Muscle of arm (tissue), 14 donors: ENCODE measurements at places on chromosomes 12 and 14. TPM values are rescaled to one million over a fixed set of nuclear protein-coding genes. Genes with fewer than 3 reads are reported as not detected.

- no peak for DNase-seq
Measured at GRCh38 chr12:32070370-32070769, 36.3 kb upstream of the BICD1 start.

GRCh38 chr14:36773558-36773957, 111.9 kb downstream of the PAX9 start:
- DNase-seq: no peak

DNA sequence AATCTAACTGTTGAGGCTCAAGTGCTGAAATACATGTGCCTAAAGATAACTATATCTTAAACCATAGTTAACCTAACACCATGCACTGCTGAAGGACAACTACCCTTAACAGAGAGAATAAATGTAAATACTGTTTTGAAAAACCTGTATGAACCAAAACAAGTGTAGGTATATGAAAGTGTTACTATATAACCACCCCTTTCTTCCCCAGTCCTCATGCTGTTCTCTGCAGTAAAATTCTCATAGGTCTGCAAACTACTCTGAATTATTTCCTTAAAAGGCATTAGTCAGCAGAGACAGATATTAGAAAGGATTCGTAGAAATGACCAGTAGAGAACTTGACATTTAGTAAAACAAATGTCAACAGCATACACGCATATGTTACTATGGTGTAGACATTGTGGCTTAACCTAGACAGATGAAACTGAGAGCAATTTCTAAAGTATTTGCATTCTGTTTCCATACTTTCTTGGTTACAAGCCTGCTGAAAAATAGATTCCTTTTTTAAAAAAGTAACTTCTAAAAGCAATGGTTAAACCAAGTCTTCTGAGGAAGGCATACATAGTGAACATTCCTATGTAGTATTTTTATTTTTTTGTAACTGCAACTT, 13.9 kb downstream of the CSRP2 start:
- DNase-seq: no peak

DNA sequence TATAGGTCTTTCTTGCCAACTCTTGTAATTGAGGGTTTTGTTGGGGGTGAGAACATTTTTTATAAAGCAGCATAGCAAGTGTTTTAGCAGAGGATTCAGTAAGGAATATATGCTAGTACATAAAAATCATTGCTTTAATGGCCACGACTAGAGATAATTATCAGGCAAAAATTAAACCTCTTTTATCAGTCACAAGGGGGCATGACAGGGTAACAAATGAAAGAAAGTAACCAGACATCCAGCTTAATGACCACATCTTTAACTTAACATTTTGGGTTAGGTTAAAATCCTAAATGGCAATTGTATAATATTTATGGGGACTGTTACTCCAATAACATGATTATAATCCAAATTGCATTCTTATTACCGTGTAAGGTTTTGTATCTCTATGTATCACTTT, 119.6 kb downstream of the LRRIQ1 start:
- no peak for DNase-seq

- DNase-seq: no peak
Measured at GRCh38 chr14:94724993-94725392, 44.9 kb downstream of the GSC start.

GRCh38 chr14:21047378-21047781, 5.2 kb downstream of the RNASE7 start:
- no peak for DNase-seq

DNA sequence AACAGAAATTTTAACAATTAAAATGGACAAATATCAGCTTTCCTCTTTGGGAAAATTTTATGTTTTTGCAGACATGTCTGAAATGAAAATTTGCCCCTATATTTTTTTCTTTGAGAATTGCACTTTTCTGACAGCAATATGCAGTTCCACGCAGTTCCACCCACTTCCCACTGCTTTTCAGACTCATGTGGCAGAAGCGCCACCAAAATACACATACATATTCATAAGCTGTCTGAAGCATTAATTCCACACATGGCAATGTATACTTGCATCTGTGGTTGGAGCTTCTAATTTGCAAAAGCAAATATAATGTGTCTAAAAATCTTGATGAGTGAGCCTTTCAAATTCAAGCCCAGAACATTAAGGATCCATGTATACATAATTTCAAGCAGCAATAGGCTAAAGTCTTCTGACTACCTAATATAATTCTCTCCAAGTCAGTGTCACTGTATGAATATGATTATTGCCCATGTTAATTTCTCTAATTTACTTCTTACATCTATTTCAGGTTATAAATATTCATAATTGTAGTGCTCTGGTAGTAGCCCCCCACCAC, 129.5 kb downstream of the PRKD1 start:
- no peak for DNase-seq

GRCh38 chr14:72418806-72419205, 475.1 kb downstream of the DPF3 start:
- no peak for DNase-seq

GRCh38 chr12:4275870-4276301, 2.3 kb downstream of the CCND2 start:
- DNase-seq: peak; percentile 34

GRCh38 chr14:53356361-53357150, 203.4 kb upstream of the DDHD1 start:
- no peak for DNase-seq

DNA sequence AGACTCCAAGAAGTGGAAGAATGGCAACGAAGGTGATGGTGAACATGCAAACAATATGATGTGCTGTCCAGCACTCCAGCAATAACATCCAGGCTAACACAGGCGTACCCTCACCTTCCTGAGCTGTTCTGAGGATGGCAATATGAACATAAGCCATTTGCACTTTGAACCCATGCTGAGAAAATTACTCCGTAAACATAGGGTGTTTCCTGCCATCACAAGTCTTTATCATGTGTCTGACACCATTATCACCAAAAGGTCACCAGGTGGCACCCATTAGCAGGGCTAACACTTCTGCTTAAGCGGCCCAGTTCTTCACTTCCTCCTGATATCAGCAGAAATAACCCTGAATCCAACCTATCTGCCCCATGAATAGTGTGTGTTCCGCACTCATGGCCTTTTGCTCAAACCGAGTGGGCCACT, 482.8 kb downstream of the MED13L start:
- DNase-seq: no peak

GRCh38 chr14:28779456-28779855, 12.9 kb downstream of the FOXG1 start:
- DNase-seq: no peak

DNA sequence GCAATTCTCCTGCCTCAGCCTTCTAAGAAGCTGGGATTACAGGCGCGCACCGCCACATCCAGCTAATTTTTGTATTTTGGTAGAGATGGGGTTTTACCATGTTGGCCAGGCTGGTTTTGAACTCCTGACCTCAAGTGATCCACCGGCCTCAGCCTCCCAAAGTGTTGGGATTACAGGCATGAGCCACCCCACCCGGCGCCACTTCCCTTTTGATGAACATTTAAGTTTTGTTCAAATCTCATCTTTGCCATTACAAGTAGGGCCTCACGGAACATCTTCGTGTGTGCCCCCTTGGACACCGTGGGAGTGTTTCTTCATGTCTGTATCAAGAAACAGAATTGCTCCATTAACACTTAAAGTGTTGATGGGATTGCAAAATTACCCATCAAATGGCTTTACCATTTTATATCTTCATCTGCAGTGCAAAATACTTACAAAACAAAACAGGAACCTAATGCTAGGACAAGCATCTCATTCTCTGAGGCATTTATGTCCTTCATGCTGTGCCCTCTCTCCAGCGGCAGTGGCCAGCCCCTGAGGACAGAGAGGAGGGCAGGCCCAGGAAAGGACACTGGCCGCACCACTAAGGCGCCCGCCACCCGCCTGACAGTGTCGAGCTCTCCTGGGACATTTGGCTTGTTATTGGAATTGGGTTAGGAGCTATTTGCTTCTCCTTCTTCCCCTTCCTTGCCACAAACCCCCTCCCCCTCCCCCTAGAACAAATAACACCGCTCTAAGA, 61.7 kb downstream of the RFX4 start:
- no peak for DNase-seq

GRCh38 chr14:90785471-90785870, 30.8 kb downstream of the TTC7B start:
- no peak for DNase-seq

- DNase-seq: no peak
Measured at GRCh38 chr14:104956290-104956890, 21.8 kb downstream of the AHNAK2 start.

DNA sequence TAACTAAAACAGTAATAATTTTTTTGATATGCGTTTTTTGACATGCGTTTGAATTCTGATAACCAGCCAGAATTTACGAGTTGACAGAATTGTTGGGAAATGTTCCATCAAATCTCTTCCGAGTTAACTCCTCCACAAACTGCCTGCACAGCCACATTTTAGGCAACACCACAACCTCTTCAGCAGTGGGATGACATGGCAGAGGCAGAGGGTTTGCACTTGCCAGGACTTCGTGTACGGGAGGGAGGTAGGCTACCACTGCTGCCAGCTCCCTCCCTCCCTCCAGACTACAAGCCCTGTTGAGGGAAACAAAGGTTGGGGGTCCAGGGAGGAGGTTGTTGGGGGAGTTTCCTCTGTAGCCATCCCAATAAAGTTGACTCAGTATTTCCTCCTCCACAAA, 14.5 kb upstream of the ACTR6 start:
- DNase-seq: no peak

DNA sequence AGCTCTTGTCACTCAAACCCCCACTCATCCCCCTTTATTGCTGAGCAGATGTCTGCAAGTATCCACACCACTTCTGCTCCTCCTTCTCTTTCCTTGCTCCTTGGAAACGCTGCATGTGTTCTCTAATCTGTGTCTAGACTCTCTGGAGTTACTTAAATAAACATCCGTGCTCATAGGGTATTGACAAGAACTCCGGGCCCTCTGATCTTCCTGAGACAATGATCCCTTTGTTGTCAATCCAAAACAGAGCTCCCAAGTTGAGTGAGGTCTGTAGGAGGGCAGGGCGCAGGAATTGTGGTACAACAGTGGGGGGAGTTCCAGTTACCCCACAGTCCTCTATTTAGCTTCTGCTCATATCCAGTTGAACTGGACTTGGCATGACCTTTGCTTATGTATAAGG, 489.0 kb downstream of the SNAPC1 start:
- DNase-seq: no peak

GRCh38 chr12:80032946-80033345, 66.4 kb upstream of the OTOGL start:
- peak; percentile 51 for DNase-seq

DNA sequence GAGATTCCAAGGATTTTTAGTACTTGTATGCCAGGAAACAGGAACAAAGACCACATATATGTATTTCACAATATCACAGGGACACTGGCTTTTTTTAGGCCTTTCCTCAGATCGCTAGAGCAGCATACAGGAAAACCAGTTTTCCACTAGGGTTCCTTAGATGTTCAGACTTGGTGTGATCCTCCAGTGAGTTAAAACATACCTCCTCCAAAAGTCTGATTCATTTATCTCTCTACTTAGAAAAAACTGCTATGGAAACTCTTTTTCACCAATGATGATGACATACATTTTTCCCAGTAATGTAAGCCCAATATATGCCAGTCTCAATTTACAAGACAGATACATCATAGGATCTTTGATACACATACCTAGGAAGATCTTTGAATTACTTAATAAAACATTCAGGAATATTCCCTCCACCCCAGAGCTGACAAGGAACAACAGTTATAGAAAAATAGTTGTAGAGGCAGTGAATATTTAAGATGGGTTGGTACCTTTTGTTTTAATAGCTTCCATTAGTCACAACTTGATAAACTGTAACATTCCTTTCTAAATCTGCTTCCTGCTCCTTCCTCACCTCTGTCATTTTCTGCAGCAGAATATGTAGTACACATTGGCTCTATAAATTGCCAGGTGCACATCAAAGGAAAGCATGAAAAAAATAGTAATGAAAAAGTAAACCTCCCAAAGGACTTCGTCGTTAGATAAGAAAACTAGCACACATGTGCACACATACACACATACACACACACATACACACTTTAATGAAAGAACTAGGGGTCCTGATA, 27.5 kb downstream of the BCAT1 start:
- no peak for DNase-seq

- peak; percentile 36 for DNase-seq
Measured at GRCh38 chr14:54857830-54858269, 44.8 kb downstream of the GCH1 start.

GRCh38 chr12:2083008-2083407, 30.2 kb downstream of the CACNA1C start:
- DNase-seq: no peak

DNA sequence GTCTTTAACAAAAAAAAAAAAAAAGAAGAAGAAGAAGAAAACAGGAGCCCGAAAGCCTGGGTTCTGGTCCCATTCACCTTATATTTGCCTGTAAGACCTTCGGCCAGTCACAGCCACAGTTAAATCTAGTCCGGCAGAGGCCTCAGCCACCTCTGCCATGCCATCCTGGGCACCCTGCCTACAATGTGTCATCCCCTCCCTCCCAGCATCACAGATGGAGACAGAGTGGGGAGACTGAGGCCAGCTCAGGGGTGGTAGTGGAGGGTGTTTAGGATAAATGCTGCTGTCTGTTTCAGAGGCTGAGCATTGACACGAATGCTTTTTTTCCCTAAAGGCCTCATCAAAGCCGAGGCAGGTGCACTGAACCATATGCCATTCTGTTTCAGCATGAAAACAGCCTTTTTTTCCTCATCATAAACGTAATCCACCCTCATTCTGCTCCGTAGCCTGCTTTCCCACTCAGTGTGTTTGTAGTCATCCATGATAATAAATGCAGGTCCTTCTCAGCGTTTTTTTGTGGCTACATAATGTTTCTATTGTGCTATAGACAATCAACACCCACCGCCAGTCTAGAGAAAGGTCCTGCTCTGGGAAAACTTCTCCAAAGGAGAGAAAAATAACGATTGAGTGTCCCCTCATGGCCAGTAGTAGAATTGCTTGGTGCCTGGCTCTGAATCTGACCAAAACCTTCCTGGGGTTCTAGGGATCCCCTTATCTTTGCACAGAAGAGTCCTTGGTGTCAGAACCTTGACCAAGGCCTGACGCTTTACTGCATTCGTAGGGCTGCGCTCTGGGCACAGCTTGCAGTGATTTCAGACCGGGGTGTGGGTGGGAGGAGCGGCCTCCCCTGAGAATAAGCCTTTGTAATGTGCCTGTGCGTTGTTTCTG, 41.1 kb upstream of the TSPAN9 start:
- DNase-seq: no peak

GRCh38 chr12:20099395-20100183, 268.7 kb upstream of the PDE3A start:
- DNase-seq: no peak

- no peak for DNase-seq
Measured at GRCh38 chr12:1567852-1568251, 26.5 kb downstream of the FBXL14 start.

The PHC1 gene
- 45.6 TPM for polyA plus RNA-seq

The CLEC2B gene
- not detected for polyA plus RNA-seq

The ZFYVE1 gene
- polyA plus RNA-seq: 13.0 TPM

The KLRD1 gene
- not detected for polyA plus RNA-seq

The NEMP1 gene
- 19.8 TPM for polyA plus RNA-seq

The CMTM5 gene
- 3.6 TPM for polyA plus RNA-seq

The NPFF gene
- not detected for polyA plus RNA-seq

The RNU4-1 gene
- not detected for polyA plus RNA-seq

The DPY19L2 gene
- 8.0 TPM for polyA plus RNA-seq

The SART3 gene
- polyA plus RNA-seq: 20.0 TPM

The IKBIP gene
- polyA plus RNA-seq: 19.0 TPM

The MAP3K9 gene
- polyA plus RNA-seq: 0.28 TPM

The INHBE gene
- polyA plus RNA-seq: 3.4 TPM

The CLBA1 gene
- not detected for polyA plus RNA-seq

The TMEM179 gene
- polyA plus RNA-seq: 0.53 TPM

The CTDSP2 gene
- polyA plus RNA-seq: 178 TPM

The CNTN1 gene
- 11.2 TPM for polyA plus RNA-seq

The RNF34 gene
- polyA plus RNA-seq: 29.1 TPM

The PLEKHG7 gene
- 1.1 TPM for polyA plus RNA-seq

The RNU6-8 gene
- polyA plus RNA-seq: not detected
